ENCODE measurements at places on chromosomes 4 and X. TPM values are rescaled to one million over a fixed set of nuclear protein-coding genes. Genes with fewer than 3 reads are reported as not detected.

Gene SHROOM3
- polyA plus RNA-seq, result 0.01 TPM

Gene TEX11
- polyA plus RNA-seq, result not detected

Gene MMGT1
- polyA plus RNA-seq, result 8.9 TPM

Gene FAM9B
- polyA plus RNA-seq, result not detected

Gene RS1
- polyA plus RNA-seq, result not detected

Gene RADX
- 0.60 TPM for polyA plus RNA-seq

Gene EIF2S3
- polyA plus RNA-seq, result 56.1 TPM

Gene TAF1
- polyA plus RNA-seq, result 10.6 TPM

Gene EVC2
- 0.44 TPM for polyA plus RNA-seq

Gene ZFP42
- polyA plus RNA-seq, result not detected

Gene MAN2B2
- 2.7 TPM for polyA plus RNA-seq

Gene HSD17B13
- 0.03 TPM for polyA plus RNA-seq

Gene FGF13
- 10.9 TPM for polyA plus RNA-seq

Gene HSFX1
- polyA plus RNA-seq, result 0.39 TPM

Gene AFP
- polyA plus RNA-seq, result not detected

Gene TNIP3
- not detected for polyA plus RNA-seq

Gene ODAPH
- 0.04 TPM for polyA plus RNA-seq

Gene GNPDA2
- polyA plus RNA-seq, result 4.6 TPM

Gene BEX1
- polyA plus RNA-seq, result 0.25 TPM

Gene MXRA5
- polyA plus RNA-seq, result 0.08 TPM

Gene KLHL4
- polyA plus RNA-seq, result 0.10 TPM

Gene UGT2A1
- not detected for polyA plus RNA-seq

All from psoas muscle (tissue), 8 donors.